ENCODE measurements at places on chromosomes 12 and 14.

DNA sequence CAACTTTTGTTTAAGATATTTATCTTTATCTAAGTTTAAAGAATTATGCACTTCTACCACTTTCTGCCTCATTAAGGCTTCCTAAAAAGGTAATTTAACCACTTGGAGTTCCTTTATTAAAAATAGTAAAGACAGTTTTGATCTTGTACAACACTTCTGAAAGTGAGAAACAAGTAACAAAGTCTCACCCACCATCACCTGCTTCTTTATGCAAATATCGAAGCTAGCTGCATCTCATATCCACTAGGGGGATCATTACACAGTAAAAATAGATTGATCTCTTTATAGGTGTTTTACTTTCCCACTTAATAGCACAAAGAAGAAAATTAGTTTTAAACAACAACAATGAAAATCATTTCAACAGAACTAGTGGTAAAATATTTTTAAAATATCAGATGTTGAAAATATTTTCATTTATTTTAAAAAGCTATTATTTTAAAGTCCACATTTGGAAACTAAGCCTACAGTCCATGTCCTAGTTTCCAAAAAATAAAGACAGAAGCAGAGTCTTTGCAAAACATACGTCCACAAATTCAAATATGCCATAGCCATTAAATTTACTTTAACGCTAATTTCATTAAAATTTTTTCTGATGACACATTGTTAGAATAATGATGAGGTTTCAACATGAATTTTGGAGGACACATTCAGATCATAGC lies 160.0 kb upstream of the SOX5 start:
- no peak for DNase-seq

DNA sequence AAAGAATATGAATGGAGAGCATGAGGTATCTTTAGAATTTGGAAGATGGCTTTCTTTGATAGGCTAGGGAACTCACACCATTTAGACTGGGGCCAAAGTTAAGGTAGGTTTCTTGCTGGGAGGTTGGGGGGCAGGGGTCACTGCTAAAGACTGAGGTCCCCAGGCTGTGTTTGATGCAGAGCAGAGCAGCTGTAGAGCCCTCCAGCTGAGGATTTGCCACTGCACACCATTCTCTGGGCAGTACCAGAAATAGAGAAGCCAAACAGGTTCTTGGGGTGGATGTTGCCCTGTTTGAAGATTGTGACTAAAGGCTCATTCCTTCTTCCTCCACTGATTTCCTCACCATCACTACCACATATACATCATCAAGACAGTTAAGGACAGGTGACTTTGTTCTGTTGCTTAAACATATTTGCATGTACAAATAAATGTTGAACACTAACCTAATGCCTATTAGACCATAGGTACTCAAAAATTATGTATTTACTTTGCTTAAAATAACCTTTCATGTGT lies 7.9 kb downstream of the NTF3 start:
- DNase-seq, result no peak

DNA sequence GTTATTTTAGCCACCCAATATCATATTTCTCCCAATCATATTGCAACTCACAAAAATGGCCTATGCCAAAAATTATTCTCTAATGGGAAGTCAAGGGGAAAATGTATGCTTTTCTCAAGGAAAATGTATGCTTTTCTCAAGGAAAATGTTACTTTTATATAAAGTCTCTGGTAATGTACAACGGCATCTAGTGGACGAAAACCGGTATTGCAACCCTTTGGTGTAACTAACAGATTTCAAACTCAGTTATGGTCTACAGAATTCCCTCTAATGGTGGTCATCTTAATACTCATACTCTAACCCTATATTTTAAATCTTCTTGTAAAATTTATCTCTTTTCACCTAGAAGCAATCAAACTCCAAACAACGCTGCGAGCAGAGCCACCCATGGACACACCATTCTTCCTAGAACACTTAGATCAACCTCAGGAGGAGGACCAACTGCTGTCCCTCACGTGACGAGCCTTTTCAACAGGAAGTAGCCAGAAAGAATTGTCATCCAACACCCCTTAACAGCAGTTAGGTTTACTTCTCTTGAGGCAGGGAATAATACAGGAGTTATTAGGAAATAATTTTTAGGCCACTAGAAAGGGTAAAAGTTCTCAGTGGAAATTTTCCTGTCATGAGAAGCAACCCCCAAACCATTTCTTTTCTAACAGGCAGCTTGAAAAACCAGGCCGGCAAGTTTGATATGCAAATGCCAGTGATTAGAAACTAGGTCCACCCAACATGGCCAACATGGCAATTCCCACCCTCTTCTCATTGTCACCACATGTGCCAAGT lies 20.1 kb downstream of the APOBEC1 start:
- DNase-seq, result no peak

DNA sequence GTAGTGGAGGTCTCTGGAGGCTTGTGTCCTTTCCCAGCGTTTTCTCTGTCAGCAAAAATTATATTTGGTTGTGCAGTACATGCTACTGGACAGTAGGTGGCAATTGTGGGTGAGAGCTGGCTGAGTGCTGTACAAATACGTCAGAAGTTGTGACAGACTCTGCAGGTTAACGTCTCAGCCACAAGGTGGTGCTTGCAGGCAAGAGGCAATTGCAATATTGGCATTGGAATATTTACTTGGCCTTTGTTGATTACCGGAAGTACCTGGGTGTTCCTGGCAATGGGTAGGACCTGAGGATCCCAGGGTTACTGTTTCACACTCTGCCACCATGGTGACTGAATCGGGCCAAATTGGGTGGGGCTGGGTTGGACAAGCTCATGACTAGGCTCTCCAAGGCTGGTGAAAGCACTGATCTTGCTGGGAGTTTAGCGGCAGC lies 333.9 kb upstream of the LMO3 start:
- DNase-seq, result no peak

- no peak for DNase-seq
Measured at GRCh38 chr14:37652042-37652441, 56.6 kb downstream of the TTC6 start.

DNA sequence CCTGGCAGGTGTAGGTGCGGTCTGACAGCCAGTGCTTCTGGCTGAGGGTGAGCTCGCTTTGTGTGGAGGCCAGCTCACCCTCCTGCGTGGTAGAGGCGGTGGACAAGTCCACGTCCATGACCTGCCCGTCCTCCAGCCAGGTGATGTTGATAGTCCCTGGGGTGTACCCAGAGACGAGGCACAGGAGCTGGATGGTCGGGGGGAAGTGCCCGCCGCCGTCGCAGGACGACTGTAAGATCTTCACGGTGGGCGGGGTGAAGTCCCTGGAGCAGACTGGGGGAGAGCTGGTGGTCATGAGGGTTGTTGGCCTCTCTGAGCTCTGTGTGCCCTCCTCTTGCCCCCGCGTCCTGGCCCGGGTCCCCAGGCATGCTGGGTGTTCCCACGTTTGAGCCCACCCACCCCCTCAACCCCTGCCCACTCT lies 74.6 kb downstream of the TMEM121 start:
- DNase-seq, result no peak

GRCh38 chr12:57940052-57940914 lies 1.1 kb upstream of the ATP23 start:
- DNase-seq, result no peak

DNA sequence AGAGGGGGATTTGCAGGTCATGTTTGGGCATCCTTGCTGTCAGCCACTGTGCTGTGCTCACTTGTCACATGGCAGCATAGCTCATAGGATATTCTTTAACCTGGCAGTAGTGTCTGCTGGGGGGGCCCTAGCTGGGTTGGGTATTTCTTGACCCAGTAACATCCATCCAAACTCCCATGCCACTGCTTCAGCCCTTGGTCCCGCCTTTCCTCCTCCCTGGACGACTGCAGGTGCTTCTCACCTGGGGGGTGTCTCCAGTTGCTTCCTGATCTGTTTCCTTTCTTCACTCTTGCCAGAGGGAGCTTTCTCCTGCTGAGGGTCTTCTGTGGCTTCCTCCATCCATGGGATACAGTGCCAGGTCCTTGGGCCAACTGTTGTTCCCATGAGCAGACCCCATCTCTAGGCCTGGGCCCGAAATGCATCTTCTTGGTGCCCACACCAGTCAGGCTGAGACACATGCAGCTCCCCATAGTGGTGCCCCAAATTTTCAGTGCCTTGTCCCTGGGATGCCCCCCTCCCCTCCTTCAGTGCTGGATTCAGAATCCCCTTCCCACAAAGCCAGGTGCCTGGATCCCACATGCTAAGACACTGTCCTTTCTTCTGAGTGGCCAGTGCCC lies 20.5 kb downstream of the C14orf132 start:
- DNase-seq, result no peak

DNA sequence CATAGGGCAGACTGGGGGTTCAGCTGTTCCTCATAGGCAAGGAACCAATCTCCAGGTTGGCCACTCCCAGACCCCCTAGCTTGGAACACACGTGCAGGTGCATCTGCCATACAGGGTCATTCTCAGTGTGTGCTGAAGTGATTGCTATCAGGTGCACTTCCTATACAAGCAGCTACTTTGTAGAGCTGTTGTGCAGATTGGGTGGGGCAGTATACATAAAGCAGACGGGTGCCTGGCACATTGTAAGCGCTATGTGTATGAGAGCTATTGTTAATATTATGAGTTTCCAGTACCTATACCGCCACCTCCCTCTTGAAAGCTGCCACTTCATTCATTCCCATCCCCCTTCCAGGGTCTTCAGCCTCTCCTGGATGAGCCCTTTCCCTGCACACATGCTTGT lies 17.3 kb downstream of the IRF2BPL start:
- DNase-seq, result no peak

GRCh38 chr12:96212456-96213375 lies 18.5 kb downstream of the ELK3 start:
- no peak for DNase-seq

GRCh38 chr14:64463195-64463594 lies 2.1 kb upstream of the AKAP5 start:
- no peak for DNase-seq

- DNase-seq, result no peak
Measured at GRCh38 chr12:65496617-65497016, 218.1 kb downstream of the MSRB3 start.

GRCh38 chr12:105658389-105658788 lies 327.9 kb downstream of the C12orf75 start:
- DNase-seq, result no peak

DNA sequence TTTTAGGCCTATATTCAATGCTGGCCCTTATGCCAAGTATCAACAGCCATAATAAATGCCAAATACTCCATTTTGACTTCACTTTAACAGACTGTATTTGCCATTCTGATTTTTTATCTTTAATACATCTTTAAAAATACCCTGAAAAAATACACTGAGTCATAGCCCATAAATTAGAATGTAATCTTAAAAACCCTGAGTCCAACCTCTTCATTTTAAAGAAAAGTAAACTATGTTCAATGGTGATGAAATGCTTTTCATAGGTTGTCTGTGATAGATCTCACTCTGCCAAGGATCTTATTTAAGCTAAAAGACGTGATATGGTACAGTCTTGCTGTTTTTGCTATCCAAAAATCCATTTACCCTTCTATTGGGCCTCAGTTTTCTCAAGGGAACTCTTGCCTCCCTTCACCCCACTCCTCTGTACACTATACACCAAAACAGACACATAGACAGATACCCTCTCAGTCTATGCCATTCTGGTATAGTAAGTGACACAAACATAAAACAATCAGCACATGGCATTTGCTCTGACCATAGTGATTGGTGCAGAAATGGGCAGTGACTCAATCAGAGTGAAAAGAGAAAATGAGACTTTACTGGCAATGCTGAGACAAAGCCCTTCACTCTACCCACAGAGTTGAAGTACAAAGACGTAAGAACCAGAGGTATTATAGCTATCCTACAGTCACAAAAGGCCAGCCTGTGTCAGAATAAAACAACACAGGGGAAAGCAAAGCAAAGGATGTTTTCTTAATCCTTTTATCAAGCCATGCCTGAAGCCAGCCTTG lies 49.1 kb downstream of the BTG1 start:
- DNase-seq, result no peak

GRCh38 chr14:38752750-38753149 lies 350.3 kb downstream of the SEC23A start:
- no peak for DNase-seq

- no peak for DNase-seq
Measured at GRCh38 chr12:116712458-116713303, 25.2 kb downstream of the SPRING1 start.

DNA sequence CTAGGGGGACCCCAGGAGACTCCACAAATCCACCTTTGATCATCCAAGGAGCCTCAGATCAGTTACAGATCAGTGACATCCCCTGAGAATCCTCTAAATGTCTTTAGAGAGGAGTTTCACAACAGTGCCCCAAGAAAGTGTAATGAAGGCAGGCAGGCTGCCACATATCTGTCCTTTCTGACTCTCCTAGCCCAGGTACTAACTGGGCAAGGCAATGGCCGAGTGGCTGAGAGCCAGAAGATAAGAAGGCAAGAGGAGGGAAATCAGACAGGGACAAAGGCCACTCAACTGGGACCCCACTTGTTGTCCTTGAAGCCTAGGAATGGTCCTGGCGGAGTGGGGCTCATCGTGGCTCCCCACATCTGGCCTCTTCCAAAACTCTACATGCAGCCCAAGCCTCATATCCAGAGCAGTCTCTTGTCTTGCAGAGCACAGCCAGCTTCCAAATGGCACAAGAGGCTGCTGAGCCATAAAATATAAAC lies 11.6 kb downstream of the ACTN1 start:
- no peak for DNase-seq

- DNase-seq, result no peak
Measured at GRCh38 chr14:64628940-64629408, 75.2 kb upstream of the PLEKHG3 start.

DNA sequence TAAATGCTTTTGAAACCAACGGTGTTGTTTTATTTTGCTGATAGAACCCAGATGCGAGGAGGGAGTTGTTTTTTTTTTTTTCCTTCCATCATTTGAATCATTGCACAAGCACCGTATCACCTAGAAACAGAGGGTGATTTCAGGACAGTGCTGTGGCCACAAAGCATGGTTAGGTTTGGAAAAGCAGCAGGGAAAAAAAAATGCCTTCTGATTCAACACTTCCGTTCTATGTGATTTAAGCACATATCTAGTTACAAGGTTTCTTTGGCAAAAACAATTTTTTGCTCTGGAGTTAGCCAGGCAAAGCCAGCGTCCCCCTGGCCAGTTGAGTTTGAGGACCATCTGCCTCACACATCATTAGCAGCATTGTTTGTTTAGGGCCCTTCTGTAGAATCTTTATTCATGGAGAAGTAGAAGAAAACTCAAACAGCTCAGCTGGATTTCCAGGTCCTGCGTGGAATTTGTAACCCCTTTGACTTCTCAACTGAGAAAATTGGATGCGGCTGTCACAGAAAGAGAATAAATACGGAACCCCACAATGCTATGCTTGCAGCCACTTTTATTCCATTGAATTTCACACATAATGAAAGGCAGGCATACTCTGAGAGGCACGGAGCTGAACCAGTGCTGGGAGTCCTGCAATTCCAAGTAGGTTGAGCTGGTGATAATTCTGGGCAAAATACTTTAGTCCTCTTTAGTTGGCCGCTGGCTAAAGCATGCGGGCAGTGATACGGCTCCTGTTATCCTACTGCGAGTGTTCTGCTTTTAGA lies 17.0 kb upstream of the WNT5B start:
- no peak for DNase-seq

DNA sequence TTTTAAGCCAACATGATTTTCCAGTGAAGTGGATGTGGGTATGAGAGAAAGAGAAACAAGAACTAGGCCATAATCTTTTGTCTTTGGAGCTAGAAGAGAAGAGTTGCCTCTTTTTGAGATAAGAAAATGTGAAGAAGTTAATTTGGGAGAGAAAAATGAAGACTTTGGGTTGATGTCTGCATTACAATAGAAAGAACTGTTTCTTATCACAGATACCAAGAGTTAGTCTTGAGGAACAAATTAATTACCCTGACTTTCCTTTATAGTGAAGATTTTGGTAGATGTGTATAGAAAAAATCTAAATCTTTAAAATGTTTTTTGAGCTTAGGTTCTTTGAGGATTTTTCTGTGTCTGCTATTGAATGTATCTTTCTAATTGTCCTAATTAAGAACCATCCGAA lies 4.2 kb downstream of the A2M start:
- no peak for DNase-seq

Measured in stimulated activated CD4-positive, alpha-beta T cell treated with anti-CD3 and anti-CD28 coated beads, Interleukin-4, amount 100 ng/mL, for 4 hours (primary cell).